Cardiac fibroblast (primary cell): ENCODE measurements at places on chromosomes 5 and 9.

- no peak for DNase-seq
Observed at GRCh38 chr9:125202846-125203618, 2.7 kb downstream of the RABEPK start.

DNA sequence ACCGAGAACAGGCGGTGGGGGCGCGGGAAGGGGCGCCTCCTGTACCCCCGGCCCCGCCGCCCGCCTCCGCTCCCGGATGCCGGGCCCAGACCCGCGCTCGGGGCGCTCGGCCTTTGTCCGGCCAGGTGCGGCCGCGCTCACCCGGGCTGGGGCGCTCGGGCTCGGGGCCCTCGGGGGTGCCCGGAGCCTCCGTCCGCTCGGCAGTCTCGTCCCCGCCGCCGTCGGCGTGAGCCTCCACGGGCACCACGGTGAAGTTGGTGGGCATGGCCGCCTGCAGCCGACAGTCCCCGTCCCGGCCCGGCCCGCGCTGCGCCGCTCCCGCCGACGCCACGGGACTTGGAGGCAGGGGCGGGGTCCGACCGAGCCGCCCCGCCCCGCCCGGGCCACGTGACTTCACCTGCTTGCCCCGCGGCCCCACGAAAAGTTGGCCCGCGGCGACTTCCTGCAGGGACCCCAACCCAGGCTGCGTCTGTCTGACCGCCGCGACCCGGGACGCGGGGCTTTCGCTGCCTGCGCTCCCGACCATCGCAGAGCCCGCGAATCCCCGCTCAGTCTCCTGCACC, at the start of gene SLC12A7:
TSS of gene SLC12A7 (minus strand) at position 337 of the 563 bp plus-strand sequence. CDS start at position 265, 72 bp downstream.
- peak; percentile 27 for DNase-seq

GRCh38 chr5:402615-403359, 40.2 kb upstream of the EXOC3 start:
- no peak for DNase-seq

GRCh38 chr5:157343842-157344790, 78.2 kb downstream of the CYFIP2 start:
- DNase-seq: no peak

DNA sequence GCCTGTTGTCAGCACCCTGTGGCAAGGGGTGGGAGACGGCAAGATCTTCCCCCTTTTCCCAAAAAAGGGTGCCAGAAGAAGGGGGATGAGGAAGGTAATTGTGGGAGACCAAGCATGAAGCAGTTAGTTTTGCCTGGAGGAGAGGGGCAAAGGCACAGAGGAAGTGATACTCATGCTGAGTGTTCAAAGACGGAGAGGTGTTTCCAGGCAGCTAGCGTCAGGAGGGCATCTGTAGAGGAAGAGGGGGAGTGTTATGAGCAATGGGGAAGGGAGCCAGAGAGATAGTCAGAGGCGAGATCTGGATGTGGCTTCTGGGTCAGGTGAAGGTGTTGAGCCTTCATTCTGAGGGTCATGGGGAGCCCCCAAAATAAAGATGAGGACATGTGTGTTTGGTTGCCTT, 26.9 kb upstream of the ADAM19 start:
- DNase-seq: no peak

- DNase-seq: no peak
Observed at GRCh38 chr5:138470322-138471051, 5.2 kb downstream of the EGR1 start.

DNA sequence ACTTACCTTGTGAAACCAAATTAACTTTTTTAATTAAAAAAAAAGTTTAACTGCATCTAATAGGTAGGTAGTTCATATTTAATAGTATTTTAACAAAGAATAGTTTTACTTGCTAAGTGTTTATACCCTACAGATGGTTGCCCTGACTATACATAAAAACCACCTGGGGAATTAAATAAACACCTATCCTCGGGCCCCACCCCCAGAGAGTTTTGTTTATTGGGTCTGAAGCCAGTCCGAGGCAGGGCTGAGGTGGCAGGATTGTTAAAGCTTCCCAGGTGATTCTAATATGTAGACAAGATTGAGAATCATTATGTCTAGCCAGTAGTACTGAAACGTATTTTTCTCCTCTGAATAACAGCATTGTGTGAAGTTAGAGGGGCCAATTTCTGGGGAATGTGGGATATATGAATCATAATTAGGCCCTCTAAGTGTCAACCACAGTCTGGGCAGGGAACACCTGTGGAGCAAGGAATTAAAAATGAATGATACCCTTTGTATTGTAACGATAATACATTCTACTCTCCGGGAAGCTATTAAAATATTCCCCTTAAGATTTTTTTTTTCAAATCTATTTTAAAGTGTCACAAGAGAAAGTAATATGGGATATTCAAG, 5.6 kb upstream of the PAM start:
- no peak for DNase-seq

- DNase-seq: peak; percentile 22
Observed at GRCh38 chr5:53109056-53109442, 508 bp downstream of the MOCS2 start.

- no peak for DNase-seq
Observed at GRCh38 chr9:12904261-12905000, 129.6 kb downstream of the LURAP1L start.

DNA sequence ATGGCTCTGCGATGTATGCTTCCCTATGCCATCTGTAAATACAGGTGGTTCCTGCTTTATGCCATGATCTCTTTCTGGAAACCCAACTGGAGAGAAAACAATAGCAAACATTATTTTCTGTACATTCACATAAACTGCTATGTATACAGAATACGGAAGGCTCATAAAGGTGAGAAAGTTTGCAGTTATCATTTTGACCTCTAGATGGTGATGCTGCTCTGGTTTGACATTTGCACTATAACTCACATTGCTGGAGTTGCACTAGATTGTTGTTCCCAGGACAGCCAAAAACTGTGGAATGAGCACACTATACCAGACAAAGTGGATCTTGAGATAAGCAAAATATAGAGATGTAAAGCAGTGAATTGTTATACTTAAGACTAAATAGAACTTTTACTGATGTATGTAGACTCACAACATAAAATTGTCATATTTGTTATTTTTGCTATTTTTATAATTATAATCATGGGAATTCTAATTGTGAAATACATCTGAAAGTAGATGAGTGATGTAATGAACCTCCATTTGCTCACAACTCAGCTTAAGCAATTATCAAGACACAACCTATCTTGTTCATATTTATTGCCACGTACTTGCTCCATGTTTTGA, 246.5 kb downstream of the PTPRD start:
- peak; percentile 49 for DNase-seq

DNA sequence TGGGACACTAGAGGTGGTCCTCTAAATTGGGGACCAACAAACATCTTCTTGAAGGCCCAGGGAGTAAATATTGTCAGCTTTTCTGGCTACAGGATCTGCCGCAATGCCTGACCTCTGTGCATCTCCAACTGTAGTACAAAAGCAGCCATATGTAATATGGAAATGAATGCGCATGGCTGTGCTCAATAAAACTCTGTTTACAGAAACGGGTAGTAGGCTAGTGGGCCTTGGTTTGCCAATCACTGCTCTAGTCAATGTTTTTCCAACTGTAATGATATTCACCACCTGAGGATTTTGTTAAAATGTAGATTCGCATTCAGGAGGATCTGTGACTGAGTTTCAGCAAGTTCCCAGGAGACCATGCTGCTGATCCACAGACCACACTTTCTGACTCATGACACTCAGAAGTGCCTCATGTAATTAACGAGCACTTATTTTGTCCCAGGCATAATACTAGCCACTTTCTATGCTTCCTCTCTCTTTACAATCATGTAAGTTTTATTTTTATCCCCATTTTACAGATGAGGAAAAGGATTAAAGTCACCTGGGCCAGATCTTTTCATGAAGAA, 96.9 kb downstream of the MED27 start:
- DNase-seq: no peak

DNA sequence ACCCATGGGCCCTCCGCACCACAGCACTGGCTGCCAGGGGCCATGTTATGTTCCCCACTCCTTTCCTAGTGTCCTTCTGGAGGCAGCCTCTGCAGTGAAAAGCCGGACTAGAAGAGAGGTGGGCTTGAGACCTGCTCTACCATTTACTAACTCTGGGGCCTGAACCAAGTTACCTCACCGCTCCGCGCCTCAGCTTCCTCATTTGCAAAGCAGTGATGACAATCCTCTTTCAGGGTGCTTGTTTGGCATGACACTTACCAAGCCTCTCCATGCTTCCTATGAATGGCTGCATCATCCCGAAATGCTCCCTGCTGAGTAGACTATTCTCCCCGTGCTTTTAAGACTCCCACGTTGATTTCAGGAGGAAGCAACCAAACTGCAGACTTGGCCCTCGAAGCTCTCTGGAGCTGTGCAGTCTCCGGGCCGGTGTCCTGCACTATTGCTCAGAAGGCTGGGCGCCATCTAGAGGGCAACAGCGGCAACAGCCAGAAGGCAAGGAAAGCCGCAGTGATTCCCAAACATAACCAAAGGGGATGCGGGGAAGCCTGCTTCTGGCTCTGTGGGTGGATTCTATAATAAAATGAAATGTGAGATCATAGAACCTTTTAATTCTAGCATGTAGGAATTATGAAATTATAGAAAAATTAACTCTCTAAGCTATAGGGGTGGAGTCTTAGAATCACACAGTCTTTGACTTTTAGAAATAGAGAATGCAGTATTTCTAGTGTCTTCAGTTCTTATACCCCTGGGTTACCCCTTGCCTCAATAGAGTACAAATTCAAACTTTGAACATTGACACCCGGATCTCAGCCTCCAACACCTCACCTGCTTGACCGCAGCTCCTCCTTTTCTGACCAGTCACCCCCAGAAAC, 599.8 kb upstream of the BRINP1 start:
- peak; percentile 62 for DNase-seq

GRCh38 chr5:58582019-58582802, 664 bp upstream of the RAB3C start:
- no peak for DNase-seq

- no peak for DNase-seq
Observed at GRCh38 chr9:126127591-126127990, 199.0 kb upstream of the MVB12B start.

- no peak for DNase-seq
Observed at GRCh38 chr5:71937921-71938698, 169.2 kb upstream of the MAP1B start.

GRCh38 chr5:16946725-16947124, 10.6 kb upstream of the MYO10 start:
- DNase-seq: no peak

- no peak for DNase-seq
Observed at GRCh38 chr5:63233361-63233760, 654.7 kb downstream of the LRRC70 start.

GRCh38 chr9:131218370-131218769, 57.9 kb downstream of the FAM78A start:
- DNase-seq: no peak

DNA sequence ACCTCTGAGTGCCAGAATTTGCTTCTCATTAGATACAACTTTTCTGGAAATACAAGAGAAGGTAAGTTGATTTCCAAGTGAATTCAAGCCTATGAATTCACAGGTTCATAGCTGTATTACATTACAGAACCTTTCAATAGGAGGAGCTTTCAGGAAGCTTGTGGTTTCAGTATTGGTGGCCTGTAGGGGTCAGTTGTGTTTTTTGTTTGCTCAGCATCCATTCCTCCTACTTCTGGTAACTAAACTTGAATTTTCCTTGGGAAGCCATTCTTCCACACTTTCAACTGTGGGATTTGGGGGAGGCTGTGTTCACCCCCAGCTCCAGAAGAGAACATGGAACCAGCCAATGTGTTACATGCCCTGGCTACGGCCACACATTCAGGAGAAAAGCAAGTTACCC, 5.6 kb upstream of the CYSTM1 start:
- DNase-seq: no peak

GRCh38 chr5:131635684-131636572, 899 bp upstream of the RAPGEF6 start:
- DNase-seq: peak; percentile 36

- no peak for DNase-seq
Observed at GRCh38 chr5:173247510-173247909, 12.5 kb upstream of the NKX2-5 start.

GRCh38 chr5:147017621-147018020, 139.1 kb upstream of the PPP2R2B start:
- DNase-seq: no peak

GRCh38 chr5:167642779-167643517, 648.5 kb upstream of the WWC1 start:
- peak; percentile 95 for DNase-seq

GRCh38 chr5:157778121-157778805, 34.8 kb downstream of the LSM11 start:
- DNase-seq: no peak

- no peak for DNase-seq
Observed at GRCh38 chr5:16992444-16992843, 56.4 kb upstream of the MYO10 start.

- no peak for DNase-seq
Observed at GRCh38 chr9:132008184-132008803, 71.4 kb downstream of the MED27 start.

- DNase-seq: no peak
Observed at GRCh38 chr5:37665889-37666288, 174.0 kb downstream of the GDNF start.

GRCh38 chr5:115489733-115490132, 54.8 kb downstream of the FEM1C start:
- no peak for DNase-seq

DNA sequence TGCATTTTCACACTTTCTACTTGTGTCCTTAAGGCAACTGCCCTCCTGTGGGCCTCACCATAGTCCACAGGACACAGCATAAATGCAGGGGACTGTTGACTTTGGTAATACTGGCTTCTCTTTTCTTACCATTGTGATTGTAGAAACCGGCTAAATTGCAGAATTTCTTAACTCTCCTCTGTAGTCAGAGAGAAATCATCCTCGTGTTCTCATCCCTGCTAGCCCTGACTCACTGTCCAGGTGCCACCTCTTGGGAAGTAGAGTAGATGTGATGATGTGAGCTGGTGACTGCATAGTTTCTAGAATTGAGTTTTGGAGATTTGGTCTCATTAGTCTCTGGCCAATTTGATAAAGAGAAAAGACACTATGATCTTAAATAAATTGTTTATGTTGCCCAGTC, 5.5 kb downstream of the PHF24 start:
- DNase-seq: no peak

DNA sequence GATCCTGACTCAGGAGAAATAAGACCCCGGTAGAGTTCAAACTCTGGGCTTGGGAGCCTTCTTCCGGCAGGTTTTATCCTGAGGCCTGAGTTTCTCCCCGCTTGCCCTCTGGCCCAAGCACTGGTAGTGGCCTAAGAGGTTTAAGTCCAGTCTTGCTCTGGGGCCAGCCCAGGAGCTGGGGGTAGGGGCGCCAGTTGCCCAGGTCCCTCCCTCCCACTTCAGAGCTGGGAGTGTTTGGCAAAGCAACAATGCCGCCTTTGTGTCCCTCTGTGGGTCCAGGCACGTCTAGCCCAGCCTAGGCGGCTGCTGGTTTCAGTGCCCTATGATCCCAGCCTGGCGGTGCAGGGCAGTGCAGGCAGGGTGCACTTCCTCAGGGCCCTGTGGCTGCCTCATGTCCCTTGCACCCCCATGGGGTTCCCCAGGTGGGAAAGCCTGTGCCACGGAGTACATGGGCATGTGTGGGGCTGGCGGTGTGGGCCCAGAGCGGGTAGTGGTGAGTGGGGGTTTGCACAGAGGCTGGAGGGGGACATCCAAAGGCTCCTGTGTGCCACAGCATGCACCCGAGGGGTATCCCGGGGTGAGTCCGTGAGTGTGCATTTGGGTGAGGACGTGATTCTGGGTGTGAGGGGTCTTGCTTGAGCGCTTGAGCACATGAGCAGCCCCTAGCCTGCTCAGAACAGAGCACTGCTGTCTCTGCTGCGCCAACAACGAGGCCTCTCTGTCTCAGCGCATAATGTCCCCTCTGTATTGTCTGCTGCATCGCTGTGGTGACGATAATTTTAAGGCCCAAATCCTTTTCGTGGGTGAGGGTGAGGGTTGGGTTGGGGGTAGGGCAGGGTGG, 61.7 kb upstream of the PSD2 start:
- DNase-seq: no peak
